Endothelial cell (in vitro differentiated cells): ENCODE measurements at places on chromosomes 3 and 15.
A peak's percentile ranks its signal among the peaks of the same experiment; 100 is the strongest.

DNA sequence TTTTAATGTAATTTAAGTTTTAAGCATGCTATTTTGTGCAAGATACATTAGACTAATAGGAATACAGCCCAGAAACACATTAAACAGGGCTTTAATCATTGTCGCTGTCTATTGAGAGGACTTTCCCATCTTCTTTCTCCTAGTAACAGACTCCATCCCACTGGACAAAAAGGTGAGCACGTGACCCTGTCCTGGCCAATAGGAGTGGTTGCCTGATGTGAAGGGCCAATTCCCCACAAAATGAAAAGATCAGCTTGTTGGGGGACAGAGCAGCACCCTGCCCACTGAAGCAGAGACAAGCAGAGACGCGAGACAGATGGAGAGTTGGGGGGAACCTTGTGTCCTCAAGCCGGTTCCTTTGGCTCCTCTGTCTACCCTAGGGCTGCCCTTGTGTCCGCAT lies 21.2 kb downstream of the CRYGS start:
- DNase-seq, result no peak

GRCh38 chr15:90035840-90036230 lies 34.7 kb downstream of the ZNF710 start:
- no peak for DNase-seq

DNA sequence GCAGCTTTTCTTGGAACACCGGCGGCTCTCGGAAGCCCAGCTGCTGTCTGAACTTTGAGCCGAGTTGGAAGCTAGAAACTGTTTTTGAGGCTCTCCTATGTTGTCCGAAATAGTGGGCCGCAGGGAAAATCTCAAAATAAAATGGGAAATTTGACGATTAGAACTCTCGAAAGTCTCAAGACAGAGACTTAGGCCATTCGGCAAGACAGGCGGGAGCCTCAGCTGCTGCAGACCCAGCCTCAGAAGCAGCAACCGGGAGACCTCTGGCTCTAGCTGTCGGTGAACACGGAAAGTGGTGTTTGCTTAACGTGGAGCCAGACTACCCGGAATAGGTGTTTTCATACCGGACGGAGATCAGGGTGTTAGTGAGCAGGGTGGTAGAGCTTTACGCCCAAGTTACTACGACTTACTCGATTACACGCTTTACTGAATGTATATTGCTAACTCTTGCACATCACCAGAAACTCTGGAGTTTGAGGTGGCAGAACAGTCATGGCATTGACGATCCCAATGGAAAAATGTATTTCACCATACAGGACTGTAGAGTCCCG lies 357 bp upstream of the MAN2C1 start:
- no peak for DNase-seq

- DNase-seq, result no peak
Measured at GRCh38 chr3:71241981-71242560, 341.5 kb downstream of the FOXP1 start.

- DNase-seq, result no peak
Measured at GRCh38 chr3:171255236-171255806, 204.9 kb downstream of the TNIK start.

DNA sequence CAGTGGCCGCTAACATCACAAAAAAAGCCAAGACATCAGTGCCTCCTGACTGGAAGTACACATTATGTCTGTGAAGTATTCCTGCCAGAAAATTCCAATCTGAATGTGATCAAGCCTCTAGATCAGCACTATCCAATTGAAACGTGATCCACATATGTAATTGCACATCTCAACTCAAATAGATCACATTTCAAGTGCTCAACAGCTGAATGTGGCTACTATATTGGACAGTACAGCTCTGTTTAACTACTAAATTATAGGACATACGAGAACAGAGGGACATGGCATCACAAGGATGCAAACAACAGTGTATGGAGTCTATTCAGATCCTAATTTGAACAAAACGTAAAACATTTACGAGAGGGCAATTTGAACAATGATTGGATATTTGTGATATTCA lies 542 bp upstream of the UBAP1L start:
- DNase-seq, result no peak

- no peak for DNase-seq
Measured at GRCh38 chr15:94370206-94370935, 139.0 kb downstream of the MCTP2 start.

GRCh38 chr3:196320137-196320536 lies 2.1 kb upstream of the DYNLT2B start:
- no peak for DNase-seq

- DNase-seq, result peak; percentile 47
Measured at GRCh38 chr3:190883973-190884832, 21.7 kb upstream of the GMNC start.

DNA sequence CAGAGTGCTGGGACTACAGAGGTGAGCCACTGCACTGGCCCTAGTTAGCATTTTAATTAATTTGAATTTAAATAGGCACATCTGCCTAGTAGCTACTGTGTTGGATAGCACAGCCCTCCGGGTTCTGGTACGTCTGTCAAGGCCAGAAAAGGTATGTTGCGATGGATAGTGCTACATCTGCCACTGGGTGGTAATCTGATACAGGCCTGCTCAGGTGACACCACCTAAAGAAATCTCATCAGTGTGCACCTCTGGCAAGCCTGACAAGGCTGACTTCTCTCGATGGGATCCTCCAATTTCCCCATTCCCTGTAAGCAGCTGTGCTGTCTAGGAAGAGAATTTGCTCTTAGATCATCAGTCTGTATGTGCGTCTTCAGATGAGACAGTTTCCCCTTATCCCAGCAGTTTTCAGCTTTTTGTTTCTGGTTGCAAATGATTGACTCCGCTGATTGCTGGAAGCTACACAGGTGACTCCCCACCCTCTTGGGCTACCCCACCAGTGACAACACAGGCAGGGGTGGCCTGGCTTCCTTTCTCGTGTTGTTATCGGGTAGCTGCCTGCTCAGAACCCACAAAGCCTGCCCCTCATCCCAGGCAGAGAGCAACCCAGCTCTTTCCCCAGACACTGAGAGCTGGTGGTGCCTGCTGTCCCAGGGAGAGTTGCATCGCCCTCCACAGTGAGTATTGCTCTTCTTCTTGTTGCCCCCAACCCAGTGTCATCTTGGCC lies at the start of gene CCR9:
Gene CCR9, plus strand, starts transcription at position 565 of the 727 bp plus-strand sequence. CDS start 8,391 bp downstream, outside the sequence.
- DNase-seq, result no peak

DNA sequence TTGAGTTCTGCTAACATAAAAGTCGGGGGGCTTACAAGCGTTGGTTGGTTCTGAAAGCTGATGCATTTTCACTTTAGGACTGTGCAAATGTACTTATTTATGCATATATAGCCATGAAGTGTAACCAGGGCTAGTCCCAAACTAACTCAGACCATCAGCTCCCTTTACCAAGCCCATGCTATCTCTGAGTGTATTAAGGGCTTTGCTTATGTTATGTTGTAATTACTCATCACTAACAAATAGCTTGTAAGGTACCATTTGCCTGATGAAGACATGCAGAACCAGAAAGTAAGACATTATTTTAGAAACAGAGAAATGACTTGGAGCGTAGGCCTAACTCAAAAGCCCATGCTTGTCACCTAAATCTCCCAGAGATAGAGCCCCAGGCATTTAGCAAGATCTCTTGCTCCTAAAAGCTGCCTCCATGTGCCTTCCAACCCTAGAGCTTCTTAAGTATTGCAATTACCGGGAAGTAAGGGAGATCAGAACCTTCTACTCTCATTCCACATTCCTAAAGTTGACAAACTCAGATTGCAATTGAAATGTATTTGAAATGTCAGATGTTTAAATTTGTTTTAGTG lies 362.9 kb upstream of the RBMS3 start:
- DNase-seq, result no peak

DNA sequence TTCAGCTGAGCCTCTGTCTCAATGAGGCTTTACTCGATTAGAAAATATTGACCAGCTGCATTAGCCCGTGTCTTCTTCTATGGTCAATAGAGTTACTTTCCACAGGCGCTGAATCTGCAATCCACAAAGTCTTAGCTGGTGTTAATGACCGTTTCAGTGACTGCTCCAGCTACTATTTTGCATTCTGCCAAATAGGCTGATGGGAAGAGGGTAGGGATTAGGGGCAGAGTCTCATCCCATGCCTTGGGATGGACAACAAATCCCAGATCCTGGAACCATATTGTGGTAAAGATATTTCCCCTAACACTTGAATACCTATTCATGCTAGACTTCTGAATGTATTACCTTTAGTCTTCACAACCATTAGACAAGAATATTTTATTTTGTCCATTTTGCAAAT lies 29.5 kb upstream of the MAGI1 start:
- DNase-seq, result no peak
